ENCODE measurements at places on chromosomes 2 and 18.

GRCh38 chr2:4533806-4534205 is 830.4 kb downstream of the DCDC2C start:
- no peaks in the 10 kb centered on the region for H3K27me3 ChIP-seq
- no peak for DNase-seq
- H3K4me1 ChIP-seq: no peaks in the 10 kb centered on the region
- no peak overlapping the region for H3K4me3 ChIP-seq
- no peak overlapping the region for H3K27ac ChIP-seq

DNA sequence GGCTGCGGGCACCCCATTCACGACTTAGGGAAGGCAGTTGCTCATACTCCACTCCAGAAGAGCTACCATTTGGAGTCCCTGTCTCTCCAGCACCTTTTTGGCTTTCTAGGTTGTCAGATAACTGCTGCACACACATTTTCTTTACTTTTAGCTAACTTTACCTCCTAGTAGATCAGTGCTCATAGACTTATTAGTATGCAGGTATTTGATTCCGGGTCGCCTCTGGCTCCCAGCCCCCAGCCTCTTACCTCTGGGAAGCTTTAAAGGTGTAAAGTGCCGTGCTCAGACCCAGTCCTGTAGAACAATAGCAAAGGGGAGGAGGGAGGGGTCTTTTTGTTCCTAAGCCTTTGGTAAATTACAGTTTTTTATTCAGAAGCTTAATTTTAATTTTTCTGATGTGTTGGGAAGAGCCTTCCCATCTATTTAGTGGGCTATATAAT is 102.9 kb downstream of the SPTBN1 start:
- peaks cover 32% of the 10 kb centered on the region for H3K4me1 ChIP-seq
- no peaks in the 10 kb centered on the region for H3K27me3 ChIP-seq
- H3K27ac ChIP-seq: peak overlapping the region; percentile 84
- peak overlapping the region; percentile 77 for H3K4me3 ChIP-seq
- DNase-seq: no peak
- no peaks in the 10 kb centered on the region for H3K36me3 ChIP-seq

GRCh38 chr2:213231966-213232365 is 52.3 kb upstream of the SPAG16 start:
- no peak for DNase-seq
- no peak overlapping the region for H3K4me3 ChIP-seq
- no peaks in the 10 kb centered on the region for H3K4me1 ChIP-seq
- H3K36me3 ChIP-seq: no peaks in the 10 kb centered on the region

DNA sequence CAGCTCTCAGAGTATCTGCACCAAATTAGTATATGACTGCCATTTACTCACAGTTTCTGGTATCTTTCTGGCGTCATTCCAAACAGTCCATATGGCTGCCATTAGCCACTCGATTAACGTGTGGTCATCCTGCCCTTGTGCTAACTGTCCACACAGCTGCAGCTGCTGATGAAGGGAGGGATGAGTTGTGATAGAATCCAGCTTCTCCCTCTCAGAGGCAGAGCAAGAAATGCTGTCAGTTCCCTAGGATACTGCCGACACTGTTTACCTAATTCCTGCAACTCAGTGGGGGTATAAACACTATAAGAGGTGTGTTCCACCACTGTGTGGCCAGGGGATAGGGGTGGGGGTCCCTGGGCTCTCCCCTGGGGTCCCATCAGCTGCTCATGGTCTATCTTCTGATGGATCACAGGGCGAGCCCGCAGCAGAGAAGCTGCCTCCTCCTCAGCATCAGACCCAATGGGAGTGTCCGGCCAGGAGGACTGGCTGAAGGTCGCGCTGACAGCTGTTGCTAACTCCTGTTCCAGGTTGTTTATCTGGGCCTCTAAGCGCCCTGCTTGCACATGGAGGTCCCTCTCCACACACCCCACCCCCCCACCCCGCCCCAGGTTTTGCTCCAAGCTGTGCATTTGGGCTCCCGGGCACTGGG is 17.3 kb upstream of the KLHL23 start:
- no peak overlapping the region for H3K4me3 ChIP-seq
- no peaks in the 10 kb centered on the region for H3K27me3 ChIP-seq
- H3K36me3 ChIP-seq: peaks cover 2% of the 10 kb centered on the region
- no peak for DNase-seq

GRCh38 chr2:84857566-84857965 is 23.3 kb downstream of the TRABD2A start:
- peaks cover 77% of the 10 kb centered on the region for H3K4me1 ChIP-seq
- H3K27ac ChIP-seq: peak overlapping the region; percentile 66
- DNase-seq: no peak
- H3K4me3 ChIP-seq: no peak overlapping the region
- no peaks in the 10 kb centered on the region for H3K27me3 ChIP-seq
- peaks cover under 1% of the 10 kb centered on the region for H3K36me3 ChIP-seq

DNA sequence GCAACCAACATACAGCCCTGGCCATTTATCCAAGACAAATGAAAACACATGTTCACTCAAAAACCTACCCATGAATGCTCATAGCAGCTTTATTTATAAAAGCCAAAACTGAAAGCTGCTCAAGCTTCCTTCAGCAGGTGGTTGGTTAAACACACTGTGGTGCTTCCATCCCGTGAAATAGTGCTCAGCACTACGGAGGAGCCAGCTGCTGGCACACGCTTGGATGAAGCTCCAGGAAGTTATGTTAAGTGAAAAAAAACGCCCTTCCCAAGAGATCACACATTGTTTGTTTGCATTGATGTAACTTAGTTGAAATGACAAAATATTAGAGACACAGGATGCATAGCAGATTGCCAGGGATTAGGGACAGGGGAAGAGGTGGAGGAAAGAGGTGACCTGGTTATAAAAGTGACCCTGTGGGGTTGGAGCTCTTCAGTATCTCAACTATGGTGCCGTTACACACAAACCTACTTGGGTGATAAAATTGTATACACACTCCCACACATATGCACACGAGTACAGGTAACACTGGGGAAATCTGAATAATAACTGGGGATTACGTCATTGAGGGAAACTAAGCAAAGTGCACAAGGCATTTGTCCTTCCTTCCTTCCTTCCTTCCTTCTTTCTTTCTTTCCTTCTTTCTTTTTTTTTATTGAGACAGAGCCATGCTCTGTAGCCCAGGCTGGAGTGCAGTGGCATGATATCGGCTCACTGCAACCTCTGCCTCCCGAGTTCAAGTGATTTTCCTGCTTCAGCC is 6.2 kb upstream of the ALPG start:
- no peak overlapping the region for H3K4me3 ChIP-seq
- no peaks in the 10 kb centered on the region for H3K36me3 ChIP-seq
- H3K27me3 ChIP-seq: peaks cover 2% of the 10 kb centered on the region

GRCh38 chr2:222320436-222321395 is 21.9 kb upstream of the PAX3 start:
- peaks cover 12% of the 10 kb centered on the region for H3K27me3 ChIP-seq
- H3K27ac ChIP-seq: no peak overlapping the region
- peak overlapping the region; percentile 7 for H3K4me3 ChIP-seq

DNA sequence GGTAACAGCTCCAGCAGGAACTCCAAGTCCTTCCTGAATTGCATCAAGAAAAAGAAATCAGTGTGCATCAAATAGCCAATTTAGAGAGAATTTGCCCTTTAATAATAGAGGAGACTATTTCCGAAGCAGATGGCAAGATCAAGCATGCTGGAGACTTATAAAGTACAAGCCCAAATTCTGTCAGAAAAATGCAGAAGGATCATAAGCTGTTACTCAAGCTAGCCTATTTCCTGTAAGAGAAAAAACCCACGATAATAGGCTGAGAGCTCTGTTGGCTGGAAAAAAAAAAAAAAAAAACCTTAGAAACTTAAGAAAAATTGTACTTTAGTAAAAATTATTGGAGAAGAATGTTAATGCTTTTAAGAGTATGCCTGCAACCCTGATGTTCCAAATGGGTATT is 24.4 kb upstream of the ITM2C start:
- peaks cover 4% of the 10 kb centered on the region for H3K27me3 ChIP-seq
- DNase-seq: no peak
- H3K4me1 ChIP-seq: no peaks in the 10 kb centered on the region

- no peak overlapping the region for H3K4me3 ChIP-seq
- peaks cover 36% of the 10 kb centered on the region for H3K4me1 ChIP-seq
- no peak for DNase-seq
- H3K27me3 ChIP-seq: peaks cover 73% of the 10 kb centered on the region
- H3K27ac ChIP-seq: no peak overlapping the region
These were observed 3.5 kb downstream of the CDK5R2 start for GRCh38 chr2:218962859-218963492.
